Aorta (tissue), 5 donors: ENCODE measurements at places on chromosomes 12 and 14.

- no peak for DNase-seq
These were observed 204.3 kb downstream of the AEBP2 start for GRCh38 chr12:19643635-19644034.

DNA sequence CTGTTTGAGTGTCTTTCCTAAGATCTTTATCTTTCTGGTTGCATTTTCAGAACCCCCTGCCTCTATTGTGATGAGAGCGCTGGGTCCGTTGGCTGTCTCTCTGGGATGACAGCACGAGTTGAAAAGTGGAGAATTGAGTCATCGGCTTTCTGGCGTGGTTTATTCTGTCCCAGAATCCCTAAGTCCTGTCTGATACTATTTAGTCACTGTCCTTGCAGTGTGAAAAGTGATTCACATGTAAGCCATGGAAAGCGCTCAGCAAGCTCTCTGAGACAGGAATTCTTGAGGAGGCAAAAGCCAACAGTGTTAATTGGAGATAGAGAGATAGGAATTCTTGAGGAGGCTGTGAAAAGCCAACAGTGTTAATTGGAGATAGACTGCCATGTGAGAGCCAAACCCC lies 121.7 kb downstream of the CHST11 start:
- no peak for DNase-seq

- DNase-seq = no peak
These were observed 291.5 kb upstream of the SRRM4 start for GRCh38 chr12:118689793-118690192.

- no peak for DNase-seq
These were observed 41.9 kb upstream of the BDKRB2 start for GRCh38 chr14:96162741-96163140.

DNA sequence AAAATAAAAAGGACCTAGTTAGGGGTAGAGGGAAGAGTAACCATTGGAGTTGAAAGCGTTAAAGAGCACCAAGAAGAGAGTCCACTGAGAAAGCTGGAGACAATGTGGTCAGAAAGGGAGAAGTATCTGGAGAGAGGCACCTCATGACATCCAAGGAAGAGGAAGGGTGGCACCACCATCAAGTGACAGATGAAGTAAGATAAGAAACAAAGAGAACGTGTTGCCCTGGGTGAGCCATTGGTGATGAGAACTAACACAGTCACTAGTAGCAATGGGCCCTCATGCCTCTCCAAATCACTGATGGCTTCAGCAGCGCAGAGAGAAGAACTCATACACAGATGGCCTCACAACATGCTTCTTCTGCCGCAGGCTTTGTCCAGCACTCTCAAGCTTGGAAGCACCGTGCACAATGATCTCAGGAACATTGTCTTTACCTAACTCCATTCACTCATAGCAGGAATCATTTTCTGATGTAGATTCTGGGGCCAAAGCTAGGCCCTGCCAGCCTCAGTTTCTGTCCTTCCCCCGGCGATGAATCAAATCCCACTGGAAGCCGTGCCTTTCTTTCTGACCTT lies 252.9 kb downstream of the DPF3 start:
- DNase-seq = no peak

DNA sequence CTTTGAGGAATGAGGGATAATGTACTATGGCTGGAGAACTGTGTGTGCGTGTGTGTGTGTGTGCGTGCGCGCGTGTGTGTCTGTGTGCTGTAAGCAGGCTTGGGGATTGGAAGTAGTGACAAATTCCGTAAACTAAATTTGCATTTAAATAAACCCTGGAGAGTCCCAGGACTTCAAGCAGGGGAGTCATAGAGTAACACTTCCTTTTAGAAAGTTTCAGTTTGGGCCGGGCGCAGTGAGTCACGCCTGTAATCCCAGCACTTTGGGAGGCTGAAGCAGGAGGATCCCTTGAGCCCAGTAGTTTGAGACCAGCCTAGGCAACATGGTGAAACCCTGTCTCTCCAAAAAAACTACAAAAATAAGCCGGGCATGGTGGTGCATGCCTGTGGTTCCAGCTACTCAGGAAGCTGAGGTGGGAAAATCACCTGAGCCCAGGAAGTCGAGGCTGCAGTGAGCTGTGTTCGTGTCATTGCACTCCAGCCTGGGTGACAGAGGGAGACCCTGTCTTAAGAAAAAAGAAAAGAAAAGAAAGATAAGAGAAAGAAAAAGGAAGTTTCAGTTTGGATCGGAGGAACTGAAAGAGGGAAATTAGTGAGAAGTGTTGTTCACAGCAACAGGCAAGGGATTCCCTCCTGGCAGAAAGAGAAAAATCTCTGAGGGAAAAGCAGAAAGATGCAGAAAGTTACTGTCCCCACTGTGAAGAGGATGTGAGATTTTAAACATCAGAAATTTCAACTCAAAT lies 222.7 kb upstream of the SOX5 start:
- no peak for DNase-seq

- no peak for DNase-seq
These were observed 2.8 kb upstream of the SIX1 start for GRCh38 chr14:60651796-60652673.

- DNase-seq = no peak
These were observed 20.1 kb upstream of the CERS5 start for GRCh38 chr12:50187084-50187900.

GRCh38 chr14:104821229-104821945 lies 20.5 kb downstream of the ZBTB42 start:
- peak; percentile 34 for DNase-seq

GRCh38 chr12:112833267-112833666 lies 41.7 kb downstream of the RPH3A start:
- no peak for DNase-seq

GRCh38 chr12:77725611-77726010 lies 105.1 kb upstream of the NAV3 start:
- DNase-seq = no peak
